Stimulated activated effector memory CD8-positive, alpha-beta T cell treated with anti-CD3 and anti-CD28 coated beads, Interleukin-12 subunit alpha, Interleukin-12 subunit beta, amount 100 ng/mL, for 72 hours (primary cell): ENCODE measurements at places on chromosomes 16 and 17.

DNA sequence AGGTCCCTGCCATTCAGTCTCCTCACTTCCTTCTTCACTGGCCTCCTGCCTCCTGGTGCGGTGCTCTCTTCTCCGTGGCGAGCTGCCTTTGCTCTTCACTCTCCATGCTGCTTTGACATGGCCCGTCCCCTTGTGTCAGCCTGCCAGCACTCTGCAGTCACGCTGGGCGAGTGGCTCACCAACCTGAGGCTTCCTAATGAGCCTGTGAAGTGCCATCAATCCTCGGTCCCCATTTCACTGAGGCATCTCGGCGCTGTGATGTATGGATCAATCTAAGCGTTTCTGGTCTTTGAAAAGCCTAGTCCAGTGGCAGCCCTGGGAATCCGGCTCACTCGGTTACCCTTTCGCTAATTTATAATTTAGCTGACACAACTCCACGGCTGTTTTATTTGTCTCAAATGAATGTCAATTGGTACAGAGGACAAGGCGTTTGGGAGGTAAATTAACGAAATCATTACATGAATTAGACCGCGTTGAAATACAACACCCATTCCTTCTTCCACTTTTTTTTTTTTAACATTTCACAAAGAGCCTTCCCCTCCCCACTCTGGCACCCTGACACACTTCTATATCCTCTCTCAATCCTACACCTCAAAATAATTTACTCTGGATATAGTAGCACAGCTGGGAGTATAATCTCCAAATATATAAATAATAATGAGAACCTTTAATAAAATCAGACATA, 610.7 kb downstream of the TMEM114 start:
- DNase-seq = no peak

- no peak for DNase-seq
Observed at GRCh38 chr17:10458701-10459100, 10.7 kb downstream of the MYH4 start.

- no peak for DNase-seq
Observed at GRCh38 chr17:74527081-74527480, 4.2 kb downstream of the CD300LB start.

DNA sequence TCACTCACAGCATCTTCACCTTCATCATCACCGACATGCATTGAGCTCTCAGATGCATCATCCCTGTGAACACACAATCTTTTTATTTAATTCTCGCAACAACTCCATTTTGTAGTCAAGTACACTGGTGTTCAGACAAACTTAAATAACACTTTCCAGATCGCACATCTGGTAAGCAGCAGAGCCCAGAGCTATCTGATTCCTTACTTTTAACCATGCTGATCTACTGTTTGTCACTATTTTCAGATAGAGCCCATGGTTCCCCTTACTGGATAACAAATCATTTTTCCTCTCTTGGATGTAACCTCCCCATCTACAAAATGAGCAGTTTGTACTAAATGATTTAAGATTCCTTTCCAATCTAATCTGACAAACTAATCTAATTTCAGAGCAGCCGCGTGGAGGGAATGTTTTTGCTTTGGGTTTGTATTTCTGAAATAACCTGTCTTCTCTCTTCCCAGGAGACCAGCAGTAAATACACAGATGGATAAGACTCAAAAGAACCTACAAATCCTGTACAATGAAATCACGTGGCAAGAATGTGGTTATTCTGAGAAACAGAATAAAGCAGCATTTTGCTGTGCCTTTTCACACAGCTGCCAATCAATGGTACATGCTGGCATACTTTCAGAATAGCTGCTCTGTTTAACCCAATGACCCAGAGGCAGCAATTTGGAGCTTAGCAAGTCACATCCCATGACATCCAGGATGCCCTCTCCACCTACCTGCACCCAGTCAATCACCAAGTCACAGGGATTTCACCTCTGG, 72.9 kb upstream of the CCL2 start:
- DNase-seq = no peak

- no peak for DNase-seq
Observed at GRCh38 chr17:82281076-82281475, 7.6 kb upstream of the CSNK1D start.

- no peak for DNase-seq
Observed at GRCh38 chr16:84517366-84517765, 12.9 kb upstream of the MEAK7 start.

DNA sequence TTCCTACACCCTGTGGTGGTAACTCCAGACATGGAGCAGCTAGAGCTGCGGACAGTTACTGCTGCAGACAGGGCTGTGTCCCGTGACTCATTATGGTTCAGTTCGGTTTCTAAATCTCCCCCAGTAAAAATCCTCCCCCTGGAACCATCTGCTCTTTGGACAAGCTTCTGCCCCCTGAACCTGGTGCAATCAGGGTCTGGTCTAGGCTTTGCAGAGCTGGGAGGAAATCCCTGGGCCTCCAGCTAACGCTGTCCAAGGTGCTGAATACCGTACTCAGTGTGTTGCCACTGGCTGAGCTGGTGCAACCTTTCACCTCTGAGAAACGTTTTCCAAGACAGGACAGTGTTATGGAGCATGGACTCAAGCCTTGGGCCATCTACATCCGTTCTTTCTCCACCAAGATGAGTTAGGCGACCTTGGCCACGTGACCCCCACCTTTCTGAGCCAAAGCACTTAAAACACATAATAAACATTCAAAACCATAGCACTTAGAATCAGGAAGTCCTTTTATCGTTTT, 142.0 kb downstream of the CPPED1 start:
- no peak for DNase-seq

DNA sequence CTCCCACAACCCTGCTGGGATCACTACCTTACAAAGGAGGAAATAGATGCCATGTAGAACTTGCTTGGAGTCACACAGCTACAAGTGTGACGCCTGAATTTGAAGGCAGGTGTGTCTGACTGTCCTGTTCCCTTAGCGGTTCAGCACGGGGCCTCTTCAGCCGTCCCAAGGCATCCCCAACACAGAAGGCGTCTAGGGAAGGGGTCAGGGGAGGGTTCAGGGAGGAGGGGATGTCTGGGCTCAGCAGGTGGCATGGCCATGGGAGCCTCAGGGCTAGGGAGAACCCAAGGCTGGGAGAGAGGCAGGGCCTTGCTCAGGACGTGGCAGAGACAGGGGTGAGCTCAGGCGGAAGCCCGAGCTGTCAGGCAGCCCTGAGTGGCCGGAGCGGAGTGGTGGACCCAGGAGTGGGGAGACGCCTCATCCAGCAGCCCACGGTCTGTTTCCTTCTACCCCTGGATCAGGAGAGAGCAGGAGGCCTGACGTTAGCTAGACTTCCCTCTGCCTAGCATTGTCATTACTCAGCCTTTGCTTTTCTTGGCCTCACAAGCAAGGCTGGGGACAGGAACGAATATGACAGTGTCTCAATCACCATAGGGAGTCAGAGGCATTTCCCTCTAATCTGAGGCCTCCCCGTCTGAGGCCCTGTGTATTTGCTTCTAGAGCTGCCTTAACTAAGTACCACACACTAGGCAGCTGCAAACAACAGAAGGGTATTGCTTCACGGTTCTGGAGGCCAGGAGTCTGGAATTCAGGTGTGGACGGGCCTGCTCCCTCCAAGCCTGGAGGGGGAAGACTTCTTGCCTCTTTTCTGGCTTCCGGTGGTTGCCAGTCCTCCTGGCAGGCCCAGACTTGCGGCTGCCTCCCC, 31.3 kb upstream of the ANKRD40CL start:
- no peak for DNase-seq

DNA sequence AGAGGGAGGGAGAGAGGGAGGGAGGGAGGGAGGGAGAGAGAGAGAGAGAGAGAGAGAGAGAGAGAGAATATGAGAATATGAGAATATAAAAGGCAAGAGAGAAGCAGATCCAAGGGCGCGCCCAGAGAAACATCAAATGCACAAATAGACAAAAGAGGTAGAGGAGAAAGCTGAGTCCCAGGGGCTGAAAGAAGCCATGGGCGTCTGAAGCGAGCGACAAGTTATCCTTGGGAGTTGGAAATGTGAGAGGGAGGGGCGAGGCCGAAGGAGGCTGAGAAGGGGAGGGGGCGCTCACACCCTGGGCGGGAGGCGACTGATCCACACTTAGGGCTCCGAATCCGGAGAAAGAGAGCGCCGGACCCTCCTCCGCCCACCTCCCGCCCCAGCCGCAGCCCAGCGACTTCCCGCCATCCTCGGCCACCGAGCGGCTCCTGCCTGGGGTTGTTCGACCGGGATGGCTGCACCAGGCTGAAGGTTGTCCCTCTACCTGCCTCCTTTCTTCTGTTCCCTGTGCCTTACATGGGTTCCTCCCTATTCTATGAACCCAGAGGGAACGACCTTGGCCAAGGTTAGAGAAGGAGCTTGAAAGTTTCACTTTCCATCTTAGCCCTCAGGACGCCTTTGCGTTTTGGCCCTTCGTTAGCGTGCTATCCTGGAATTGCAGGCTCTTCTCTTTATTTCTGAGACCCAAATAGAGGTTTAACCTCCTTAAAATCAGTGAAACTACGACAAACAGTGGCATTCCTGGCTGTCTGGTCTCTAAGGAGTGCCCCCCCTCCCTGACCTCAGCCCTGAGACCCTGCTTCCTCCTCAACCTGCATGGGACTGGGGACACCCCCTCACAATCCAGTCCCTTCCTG, 21.2 kb upstream of the HOXB9 start:
- DNase-seq = no peak

DNA sequence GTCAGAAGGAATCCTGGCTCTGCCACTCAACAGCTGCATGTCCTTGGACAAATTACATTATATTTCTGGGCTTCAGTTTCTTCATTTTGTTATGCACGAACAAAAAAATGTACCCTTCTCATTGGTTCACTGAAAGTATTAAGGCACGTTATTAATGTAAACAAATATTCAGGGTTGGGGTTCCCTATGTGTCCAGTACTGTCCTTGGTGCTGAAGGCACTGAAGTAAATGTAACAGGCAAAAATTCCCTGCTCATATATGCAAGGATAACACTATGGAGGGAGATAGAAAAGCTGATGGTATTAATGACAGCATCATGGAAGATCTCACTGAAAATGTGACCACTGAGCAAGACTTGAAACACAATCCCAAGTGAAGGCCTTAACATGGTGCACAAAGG, 386.6 kb downstream of the XYLT1 start:
- no peak for DNase-seq

DNA sequence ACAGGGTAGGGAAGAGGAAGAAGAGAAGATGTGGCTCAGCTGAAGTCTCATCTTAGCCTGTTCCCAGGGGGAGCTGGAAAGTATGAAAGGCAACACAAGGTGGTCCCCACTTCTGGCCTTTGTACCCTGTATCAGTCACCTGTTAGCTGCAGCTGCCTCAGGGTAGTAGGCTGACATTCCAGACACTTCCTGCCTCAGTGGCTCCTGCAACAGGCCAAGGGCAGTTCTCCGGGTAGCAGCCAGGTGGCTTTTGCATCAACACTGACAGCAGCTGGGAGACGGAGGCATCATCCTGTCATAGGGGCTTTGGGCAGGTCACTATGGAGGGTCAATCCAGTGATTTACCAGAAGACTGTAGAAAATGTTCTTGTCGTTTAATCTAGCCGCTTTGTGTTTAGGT, 124.0 kb downstream of the RGS9 start:
- no peak for DNase-seq

- DNase-seq = no peak
Observed at GRCh38 chr16:48133455-48134211, 22.2 kb downstream of the ABCC12 start.

DNA sequence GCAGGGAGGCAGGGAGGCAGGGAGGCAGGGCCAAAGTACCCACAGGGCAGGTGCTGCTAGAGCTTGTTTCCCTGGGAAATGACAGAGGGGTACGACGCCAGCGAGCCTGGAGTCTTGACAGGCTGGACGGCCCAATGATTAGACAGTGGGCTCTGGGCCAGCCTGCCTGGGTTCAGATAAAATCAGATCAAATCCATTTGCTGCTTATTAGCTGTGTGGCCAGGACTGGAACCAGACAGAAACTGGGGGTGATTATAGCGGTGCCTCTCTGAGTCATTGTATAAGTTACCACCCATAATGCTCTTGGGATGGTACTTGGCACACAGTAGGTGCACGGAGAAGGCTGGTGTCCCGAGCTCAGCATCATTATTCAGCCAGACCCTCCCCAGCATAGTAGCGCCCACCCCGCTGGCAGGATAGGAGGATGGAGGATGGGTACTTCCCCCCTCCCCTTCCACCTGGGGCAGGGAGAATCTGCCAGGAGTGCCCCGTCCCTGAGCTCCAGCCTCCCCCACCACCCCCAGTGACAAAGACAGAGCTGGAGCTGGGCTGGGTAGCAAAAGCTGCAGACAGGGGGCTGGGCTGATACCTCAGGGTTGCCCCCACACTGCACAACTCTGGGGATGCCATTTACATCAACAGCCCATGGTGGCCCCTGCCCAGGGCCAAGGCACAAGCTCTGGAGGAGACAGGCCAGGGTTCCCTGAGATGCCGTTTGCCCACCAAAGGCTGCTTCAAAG, 77.6 kb upstream of the TNRC6C start:
- DNase-seq = no peak

- DNase-seq = no peak
Observed at GRCh38 chr16:85202631-85203461, 90.6 kb upstream of the CIBAR2 start.

- no peak for DNase-seq
Observed at GRCh38 chr17:10793256-10793655, 10.6 kb downstream of the TMEM238L start.

DNA sequence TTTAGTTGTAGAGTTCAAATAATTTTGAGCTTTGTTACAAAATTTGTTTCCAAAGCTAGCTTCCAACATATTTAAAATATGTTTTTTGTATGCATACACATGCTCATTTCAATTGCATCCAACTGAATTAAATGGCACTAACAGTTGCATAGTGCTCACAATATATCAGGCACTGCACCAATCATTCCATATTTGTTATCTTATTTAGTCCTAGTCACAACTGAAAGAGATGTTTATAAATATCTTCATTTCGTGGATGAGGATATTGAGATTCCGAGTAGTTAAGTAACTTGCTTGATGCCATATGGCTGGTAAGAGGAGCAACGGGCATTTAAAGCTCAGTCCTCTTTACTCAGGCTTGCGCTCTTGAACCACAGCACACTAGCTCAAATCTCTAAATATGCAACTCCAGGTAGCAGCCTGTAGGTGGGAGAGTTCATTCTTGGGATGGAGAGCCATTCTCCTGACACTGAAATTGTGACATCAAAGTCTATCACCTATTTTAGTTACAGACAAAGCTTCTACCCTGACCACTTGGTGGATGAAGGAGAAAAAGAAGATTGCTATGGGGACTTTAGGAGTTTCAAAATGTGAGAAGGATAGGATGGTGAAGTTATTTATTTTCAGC, 118.0 kb upstream of the CA10 start:
- DNase-seq = no peak

GRCh38 chr16:67606632-67607031, 38.3 kb upstream of the CARMIL2 start:
- DNase-seq = no peak

DNA sequence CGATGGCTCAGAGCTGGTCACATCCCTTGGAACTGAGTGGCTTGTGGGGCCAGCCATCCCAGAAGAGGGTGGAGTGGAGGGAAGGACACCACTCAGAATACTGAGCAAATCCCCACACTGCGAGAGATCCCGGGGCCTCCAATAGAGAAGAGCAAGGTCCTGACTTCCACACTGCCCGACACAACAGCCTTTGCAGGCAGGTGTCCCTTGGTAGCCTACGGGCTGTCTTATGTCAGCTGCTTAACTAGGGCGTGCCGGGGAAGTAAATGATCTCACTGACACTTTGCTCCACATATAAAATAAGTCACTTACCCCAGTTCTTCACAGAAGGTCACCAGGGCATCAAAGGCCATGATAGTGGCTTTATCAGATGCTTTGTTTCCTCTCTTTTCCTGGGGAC, 16.1 kb downstream of the RECQL5 start:
- DNase-seq = no peak
